Activated CD4-positive, alpha-beta memory T cell treated with anti-CD3 and anti-CD28 coated beads for 36 hours (primary cell): ENCODE measurements at places on chromosomes 11 and 22. TPM values are rescaled to one million over a fixed set of nuclear protein-coding genes. Genes with fewer than 3 reads are reported as not detected.

GRCh38 chr11:66069715-66070603 lies at the start of gene PACS1:
Gene PACS1 (plus strand): TSS chr11:66070272. CDS start chr11:66070487, 215 bp downstream.
- DNase-seq: peak; percentile 85

DNA sequence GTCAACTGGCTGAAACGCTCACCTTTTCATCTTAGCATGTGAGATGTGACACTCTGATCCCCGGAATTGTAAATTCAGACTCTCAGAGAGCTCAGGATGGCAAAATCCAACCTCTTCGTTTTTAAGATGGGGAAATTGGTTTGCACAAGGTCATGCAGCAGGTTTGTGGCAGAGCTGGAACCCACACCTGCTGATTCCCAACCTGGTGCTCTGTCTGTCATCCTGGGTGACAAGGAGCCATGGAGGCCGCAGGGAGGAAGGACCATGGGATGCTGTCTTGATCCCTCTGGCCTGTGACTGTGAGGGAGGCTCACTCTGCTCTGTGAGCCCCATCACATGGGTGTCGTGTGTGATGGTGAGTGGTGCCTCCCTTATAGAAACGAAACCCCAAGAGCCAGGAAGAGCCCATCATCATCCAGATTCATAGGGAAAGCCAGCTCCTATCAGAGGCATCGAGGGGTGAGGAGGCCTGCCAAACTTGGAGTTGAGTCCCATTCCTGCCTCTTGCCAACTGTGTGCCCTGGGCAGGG lies 87.4 kb upstream of the SYT13 start:
- DNase-seq: no peak

GRCh38 chr11:7413961-7414915 lies 71.1 kb upstream of the OLFML1 start:
- no peak for DNase-seq

DNA sequence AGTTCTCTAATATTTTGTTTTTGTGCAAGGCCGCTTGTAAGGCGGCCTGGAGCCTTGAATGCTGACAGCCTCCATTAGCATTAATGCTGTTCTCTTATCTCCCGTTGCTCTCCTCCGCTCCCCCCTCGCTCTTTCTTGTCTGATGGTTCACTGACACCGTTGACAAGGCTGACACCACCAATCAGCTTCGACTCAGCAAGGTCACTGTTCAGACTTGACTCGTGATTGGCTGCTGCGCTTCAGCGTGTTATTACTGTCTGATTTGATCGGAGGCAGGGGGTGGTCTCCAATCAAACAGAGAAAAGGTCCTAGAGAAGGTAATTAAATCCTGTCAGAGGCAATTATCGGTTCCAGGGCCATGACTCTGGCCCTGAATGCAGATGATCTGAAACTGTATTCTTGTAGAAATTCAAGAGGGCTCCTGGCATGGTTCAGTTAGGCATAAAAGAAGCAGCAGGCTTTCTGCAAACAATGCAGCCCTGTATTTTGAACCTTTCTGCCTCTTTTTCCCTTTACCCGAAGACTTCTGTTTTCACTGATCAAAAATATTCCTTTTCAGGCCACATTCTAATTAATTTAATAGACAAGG lies 49.3 kb upstream of the MPPED2 start:
- DNase-seq: no peak

DNA sequence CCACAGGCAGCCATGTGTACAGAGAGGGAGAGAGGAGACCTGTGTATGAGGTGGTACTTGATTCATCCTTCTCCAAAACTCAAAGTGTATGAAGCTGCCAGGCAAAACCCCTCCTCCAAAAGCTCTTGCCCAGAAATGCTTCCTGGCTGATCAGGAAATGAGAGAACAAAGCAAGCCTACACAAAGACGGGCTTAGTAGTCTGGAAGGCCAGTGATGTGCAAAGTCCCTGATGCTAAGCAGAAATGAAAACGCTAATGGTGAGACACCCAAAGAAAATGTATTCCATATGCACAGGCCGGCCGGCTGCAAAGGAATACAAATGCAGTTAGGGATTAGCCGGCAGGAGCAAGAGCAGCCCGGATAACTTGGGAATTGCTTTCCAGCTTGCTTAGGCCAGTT lies 234.9 kb upstream of the CADM1 start:
- DNase-seq: no peak

PRR5L gene
- 42.7 TPM for total RNA-seq

POTEH gene
- not detected for total RNA-seq
